ENCODE measurements at places on chromosomes 13 and 19.

DNA sequence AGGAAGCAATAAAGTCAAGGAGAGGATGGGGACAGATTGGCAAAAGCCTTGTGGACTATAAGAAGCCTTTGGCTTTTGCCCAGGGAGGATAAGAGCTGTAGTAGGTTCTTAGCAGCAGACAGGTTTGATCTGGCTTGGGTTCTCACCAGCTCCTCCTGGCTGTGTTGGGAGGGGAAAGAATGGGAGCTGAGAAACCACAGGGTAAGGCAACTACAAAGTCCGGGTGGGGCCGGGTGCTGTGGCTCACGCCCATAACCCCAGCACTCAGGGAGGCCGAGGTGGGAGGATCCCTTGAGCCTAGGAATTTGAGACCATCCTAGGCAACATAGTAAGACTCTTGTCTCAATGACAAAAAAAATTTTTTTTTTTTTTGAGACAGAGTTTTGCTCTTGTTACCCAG is 20.6 kb downstream of the NECTIN2 start:
- DNase-seq: peak; percentile 78

GRCh38 chr19:19900729-19901444 is at the start of gene ZNF93:
Gene ZNF93, plus strand, starts transcription at chr19:19900946. Its CDS starts 143 bp downstream, at chr19:19901089.
- peak; percentile 93 for DNase-seq

DNA sequence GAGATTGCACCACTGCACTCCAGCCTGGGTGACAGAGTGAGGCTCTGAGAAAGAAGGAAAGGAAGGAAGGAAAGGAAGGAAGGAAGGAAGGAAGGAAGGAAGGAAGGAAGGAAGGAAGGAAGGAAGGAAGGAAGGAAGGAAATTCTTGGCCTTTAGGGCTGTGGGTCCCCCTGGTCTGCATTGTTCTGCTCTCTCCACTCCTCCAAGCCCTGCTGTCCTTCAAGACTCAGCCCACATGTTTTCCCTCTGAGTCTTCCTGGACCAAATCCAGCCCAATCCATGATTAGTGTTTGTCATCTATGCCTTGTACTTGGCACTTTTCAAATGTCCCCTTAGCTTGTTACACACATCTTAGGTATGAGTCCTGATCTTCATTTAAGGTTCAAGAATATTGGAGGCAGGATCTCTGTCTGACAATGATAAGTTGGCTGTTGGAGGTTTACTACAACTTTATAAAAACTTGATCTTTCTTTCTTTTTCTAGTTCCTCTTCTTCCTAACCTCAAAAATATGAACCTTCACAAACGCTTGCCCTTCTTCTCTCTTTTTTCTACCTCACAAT is 48.8 kb upstream of the INTS6 start:
- peak; percentile 49 for DNase-seq

GRCh38 chr19:18100710-18101109 is 3.1 kb downstream of the MAST3 start:
- no peak for DNase-seq

DNA sequence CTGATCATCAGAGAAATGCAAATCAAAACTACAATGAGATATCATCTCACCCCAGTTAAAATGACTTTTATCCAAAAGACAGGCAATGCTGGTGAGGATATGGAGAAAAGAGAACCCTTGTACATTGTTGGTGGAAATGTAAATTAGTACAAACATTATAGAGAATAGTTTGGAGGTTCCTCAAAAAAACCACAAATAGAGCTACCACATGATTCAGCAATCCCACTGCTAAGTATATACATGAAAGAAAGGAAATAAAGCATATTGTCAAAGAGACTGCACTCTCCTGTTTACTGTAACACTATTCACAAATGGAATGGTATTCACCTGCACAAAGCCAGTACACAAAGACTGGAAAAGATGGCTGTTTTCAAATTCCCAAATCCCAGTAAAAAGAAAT is 1233.7 kb downstream of the PCDH17 start:
- peak; percentile 46 for DNase-seq

DNA sequence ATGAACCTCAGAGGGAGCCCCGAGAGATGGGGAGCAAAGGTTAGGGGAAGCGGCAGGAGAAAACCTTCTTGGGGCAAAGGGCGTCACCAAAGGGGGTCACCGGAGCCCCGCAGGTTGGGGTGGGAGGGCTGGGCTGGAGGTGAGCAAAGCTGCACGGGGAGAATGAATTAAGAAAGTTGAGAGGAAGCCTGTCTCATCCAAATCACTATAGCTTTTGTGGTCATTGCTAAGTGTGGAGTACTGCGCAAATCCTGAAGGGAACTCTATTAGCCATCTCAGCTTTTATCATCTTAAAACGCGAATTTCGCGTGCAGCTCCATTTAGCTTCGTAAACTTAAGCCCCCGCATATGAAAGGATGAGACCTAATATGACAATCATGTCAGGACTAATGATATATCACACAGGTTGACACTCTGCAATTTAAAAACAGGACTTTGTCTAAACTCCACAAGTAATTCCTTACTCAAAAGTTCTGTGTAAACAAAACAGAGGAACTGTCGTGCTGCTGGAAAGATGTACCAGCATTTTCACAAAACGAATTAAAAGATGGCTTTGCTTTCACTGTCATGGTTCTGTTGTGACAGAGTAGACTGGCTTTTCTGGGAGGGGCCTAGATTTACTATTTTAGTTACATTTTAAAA is 631 bp downstream of the LACC1 start:
- peak; percentile 14 for DNase-seq

DNA sequence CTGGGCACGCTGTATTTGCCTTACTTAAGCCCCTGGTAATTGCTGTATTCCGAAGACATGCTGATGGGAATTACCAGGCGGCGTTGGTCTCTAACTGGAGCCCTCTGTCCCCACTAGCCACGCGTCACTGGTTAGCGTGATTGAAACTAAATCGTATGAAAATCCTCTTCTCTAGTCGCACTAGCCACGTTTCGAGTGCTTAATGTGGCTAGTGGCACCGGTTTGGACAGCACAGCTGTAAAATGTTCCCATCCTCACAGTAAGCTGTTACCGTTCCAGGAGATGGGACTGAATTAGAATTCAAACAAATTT is 676 bp downstream of the BRCA2 start:
- DNase-seq: no peak

DNA sequence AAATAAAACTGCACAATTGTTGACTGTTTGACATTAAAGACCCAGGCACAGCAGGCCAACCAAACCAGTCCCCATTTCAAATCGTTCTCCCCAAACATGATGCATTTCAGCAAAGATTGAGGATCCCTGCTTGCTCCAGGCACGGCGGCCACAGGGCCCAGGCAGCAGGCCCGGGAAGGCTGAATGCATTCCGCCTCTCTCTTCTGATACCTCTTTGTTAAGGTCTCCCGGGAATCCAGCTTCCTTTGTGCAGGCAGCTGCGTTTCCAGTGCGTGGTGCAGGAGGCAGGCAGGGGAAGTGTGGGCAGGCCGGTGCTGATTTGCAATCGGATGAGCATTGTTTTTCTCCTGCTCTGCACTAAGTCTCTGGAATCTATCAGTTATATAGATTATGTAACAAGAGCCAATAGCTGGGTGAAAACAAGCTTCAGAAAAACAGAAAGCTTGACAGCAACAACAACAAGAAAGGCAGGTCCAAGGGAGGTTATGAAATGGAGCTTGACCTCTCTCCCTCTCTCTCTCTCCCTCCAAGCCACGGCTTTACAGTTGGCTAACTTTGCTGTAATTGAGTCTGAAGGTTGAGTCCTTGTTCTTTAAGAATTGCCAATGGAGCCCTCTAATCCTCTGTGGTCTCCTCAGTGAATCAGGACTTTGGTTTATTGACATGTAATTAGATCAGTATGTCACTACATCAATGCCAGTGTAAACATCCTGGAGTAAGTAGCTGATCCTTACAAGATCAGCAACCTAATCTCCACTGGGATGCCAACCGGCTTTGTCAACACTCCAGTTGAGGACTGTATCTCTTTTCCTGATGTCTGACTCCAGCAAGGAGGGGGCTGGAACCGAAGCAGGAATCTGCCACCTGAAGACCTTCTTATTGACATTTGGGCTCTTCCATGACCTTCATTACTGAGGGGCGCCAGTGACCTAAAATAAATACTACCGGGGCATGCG is 338.0 kb downstream of the TEX29 start:
- no peak for DNase-seq

GRCh38 chr19:32971715-32972540 is at the start of the genes CEP89 and FAAP24:
Gene CEP89, minus strand, starts transcription at chr19:32971958. Its CDS starts 84 bp downstream, at chr19:32971874.
Gene FAAP24, plus strand, starts transcription at chr19:32972242. Its CDS starts 955 bp downstream, at chr19:32973197.
- peak; percentile 100 for DNase-seq

DNA sequence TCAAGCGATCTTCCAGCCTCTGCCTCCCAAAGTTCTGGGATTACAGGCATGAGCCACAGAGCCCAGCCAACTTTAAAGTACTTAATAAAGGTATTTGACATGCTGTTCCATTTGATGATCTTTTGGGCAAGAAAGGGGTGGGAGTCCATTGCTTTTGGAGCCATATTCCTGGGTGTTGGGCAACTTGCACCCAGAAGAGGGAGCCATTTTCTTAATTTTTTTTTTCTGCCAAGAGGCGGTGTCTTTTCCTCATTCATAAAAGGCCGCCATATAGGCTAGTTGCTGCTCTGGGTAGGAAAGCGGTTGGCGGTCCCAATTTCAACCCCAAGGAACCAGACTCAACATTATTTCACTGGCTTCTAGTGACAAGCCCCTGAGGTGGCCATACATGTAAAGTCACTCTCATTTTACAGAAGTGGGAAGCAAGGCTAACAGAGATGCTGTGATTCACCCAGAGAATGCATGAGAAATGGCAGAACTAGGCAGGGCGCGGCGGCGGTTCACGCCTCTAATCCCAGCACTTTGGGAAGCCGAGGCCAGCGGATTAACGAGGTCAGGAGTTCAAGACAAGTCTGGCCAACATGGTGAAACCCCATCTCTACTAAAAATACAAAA is 139.6 kb downstream of the CACNA1A start:
- DNase-seq: peak; percentile 45

- DNase-seq: no peak
These were observed 8.5 kb downstream of the MICU2 start for GRCh38 chr13:21595546-21595822.

All from hematopoietic multipotent progenitor cell treated with erythropoietin and hydrocortisone succinate and interleukin-3 and kit ligand, for 4 days (in vitro differentiated cells).